ENCODE measurements at places on chromosomes 2 and 18. TPM values are rescaled to one million over a fixed set of nuclear protein-coding genes. Genes with fewer than 3 reads are reported as not detected.

Gene PXDN
- 100 TPM for total RNA-seq

Gene CDH20
- total RNA-seq: not detected

Gene PFN4
- total RNA-seq: not detected

Gene MAP3K2
- total RNA-seq: 67.6 TPM

Gene ENOSF1
- 45.3 TPM for total RNA-seq

Gene PAX8
- total RNA-seq: 0.87 TPM

Gene VWA3B
- 0.36 TPM for total RNA-seq

Gene LYPD1
- total RNA-seq: 1.2 TPM

Gene KCNG2
- 1.1 TPM for total RNA-seq

Gene NTSR2
- not detected for total RNA-seq

Gene KLHL41
- total RNA-seq: 0.81 TPM

Gene TRABD2A
- 1.1 TPM for total RNA-seq

Gene COLEC11
- 1.7 TPM for total RNA-seq

Gene GALNT13
- 4.9 TPM for total RNA-seq

Gene STAM2
- total RNA-seq: 46.8 TPM

Gene ACKR3
- total RNA-seq: 116 TPM

Gene USP14
- total RNA-seq: 45.8 TPM

Gene TMEFF2
- not detected for total RNA-seq

Gene DIS3L2
- total RNA-seq: 28.4 TPM

Gene SERPINB12
- total RNA-seq: not detected

Gene HNMT
- total RNA-seq: 82.8 TPM

Gene VIL1
- total RNA-seq: 0.65 TPM

Gene GAREM1
- 24.0 TPM for total RNA-seq

Gene PER2
- 25.1 TPM for total RNA-seq

Gene LMAN2L
- 15.7 TPM for total RNA-seq

Gene TEX44
- total RNA-seq: not detected

Gene SCN7A
- 3.6 TPM for total RNA-seq

Gene VAMP5
- 83.8 TPM for total RNA-seq

Gene XDH
- total RNA-seq: not detected

Gene ARHGAP28
- 8.6 TPM for total RNA-seq

Gene C2orf78
- total RNA-seq: not detected

Gene SP140
- 4.1 TPM for total RNA-seq

Gene GPAT2
- total RNA-seq: 4.8 TPM

Gene COLEC12
- total RNA-seq: 15.9 TPM

Gene MRPL33
- total RNA-seq: 116 TPM

Gene ANKRD62
- total RNA-seq: not detected

Gene HOXD8
- total RNA-seq: 14.4 TPM

Gene LOXHD1
- total RNA-seq: 1.0 TPM

Gene CASP10
- 8.1 TPM for total RNA-seq

Gene CTLA4
- 1.8 TPM for total RNA-seq

Gene FTCDNL1
- total RNA-seq: 1.7 TPM

Gene CIB4
- 0.60 TPM for total RNA-seq

Gene EFR3B
- total RNA-seq: 1.3 TPM

Gene MC4R
- total RNA-seq: not detected

Gene RETREG2
- 70.6 TPM for total RNA-seq

Gene CWC22
- 20.3 TPM for total RNA-seq

Gene GRHL1
- total RNA-seq: 1.6 TPM

Gene ANO7
- 5.4 TPM for total RNA-seq

Gene SEC11C
- total RNA-seq: 31.8 TPM

Gene CTAGE1
- not detected for total RNA-seq
